Progenitor cell of endocrine pancreas (in vitro differentiated cells): ENCODE measurements at places on chromosomes 13 and 19. TPM values are rescaled to one million over a fixed set of nuclear protein-coding genes. Genes with fewer than 3 reads are reported as not detected.

SYT3 gene
- 0.91 and 1.8 TPM in 2 replicates for total RNA-seq

FAM32A gene
- 91.6 and 95.2 TPM in 2 replicates for total RNA-seq

ZNF432 gene
- total RNA-seq: 27.2 and 33.6 TPM in 2 replicates

SLAIN1 gene
- total RNA-seq: 46.3 and 51.4 TPM in 2 replicates

RGL3 gene
- total RNA-seq: 266 and 284 TPM in 2 replicates

TMEM38A gene
- total RNA-seq: 8.8 and 12.2 TPM in 2 replicates
